ENCODE measurements at places on chromosomes 13 and 19. TPM values are rescaled to one million over a fixed set of nuclear protein-coding genes. Genes with fewer than 3 reads are reported as not detected.

GRCh38 chr19:17495639-17496296, 15.7 kb upstream of the PGLS start:
- no peak overlapping the region for H3K27ac ChIP-seq
- no peak for DNase-seq
- H3K36me3 ChIP-seq, result no peaks in the 10 kb centered on the region
- H3K27me3 ChIP-seq, result no peaks in the 10 kb centered on the region
- H3K4me1 ChIP-seq, result peaks cover 19% of the 10 kb centered on the region
- H3K4me3 ChIP-seq, result no peak overlapping the region

DNA sequence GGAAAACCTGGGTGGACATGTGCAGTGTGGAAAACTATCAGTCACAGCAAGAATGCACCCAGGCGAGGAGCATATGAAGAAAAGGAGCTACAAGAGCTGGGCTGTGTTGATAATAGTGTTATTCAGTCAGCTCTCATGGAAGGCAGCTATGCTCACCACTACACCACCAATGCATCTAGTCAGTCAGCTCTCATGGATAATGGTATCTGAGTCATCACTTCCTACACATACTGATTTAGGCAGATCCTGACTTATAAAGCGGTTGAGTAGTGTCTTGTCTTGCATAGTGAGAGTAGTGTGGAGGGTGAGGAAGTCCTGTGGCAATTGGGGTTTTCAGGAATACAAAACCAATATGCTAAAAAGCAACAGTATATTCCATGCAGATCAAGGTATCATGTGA, 9.1 kb upstream of the ZNF160 start:
- peaks cover 71% of the 10 kb centered on the region for H3K36me3 ChIP-seq
- H3K27ac ChIP-seq, result no peak overlapping the region
- no peak for DNase-seq
- H3K4me3 ChIP-seq, result no peak overlapping the region

DNA sequence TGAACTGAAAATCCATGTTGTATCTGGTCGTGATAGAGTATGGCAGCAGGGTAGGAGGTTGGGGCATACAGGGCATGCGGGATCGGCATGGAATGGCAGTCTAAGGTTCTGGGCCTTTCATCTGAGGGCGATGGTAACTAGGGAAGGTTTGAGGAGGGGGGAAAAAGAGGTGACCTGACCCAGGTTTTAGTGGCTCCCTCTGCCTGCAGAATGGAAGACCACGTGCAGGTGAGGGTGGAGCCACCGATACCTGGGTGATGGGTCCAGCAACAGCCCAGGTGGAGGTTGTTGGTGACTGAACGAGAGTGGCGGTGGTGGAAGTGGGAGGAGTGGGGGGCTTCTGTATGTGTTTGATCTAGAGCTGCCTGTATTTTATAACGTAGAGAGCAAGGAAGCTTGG, 3.8 kb downstream of the ZNF749 start:
- H3K36me3 ChIP-seq, result peaks cover 90% of the 10 kb centered on the region
- H3K27ac ChIP-seq, result no peak overlapping the region
- no peaks in the 10 kb centered on the region for H3K27me3 ChIP-seq
- H3K4me3 ChIP-seq, result no peak overlapping the region

GRCh38 chr13:75415694-75416093, 66.3 kb downstream of the TBC1D4 start:
- H3K27ac ChIP-seq, result no peak overlapping the region
- no peak for DNase-seq
- H3K4me1 ChIP-seq, result no peaks in the 10 kb centered on the region
- H3K4me3 ChIP-seq, result no peak overlapping the region
- no peaks in the 10 kb centered on the region for H3K36me3 ChIP-seq

The ZNF471 gene
- total RNA-seq, result 1.5 TPM

The LRG1 gene
- 0.19 TPM for total RNA-seq
